Stimulated activated CD4-positive, alpha-beta T cell treated with anti-CD3 and anti-CD28 coated beads, Interleukin-4, amount 100 ng/mL, for 48 hours (primary cell): ENCODE measurements at places on chromosomes 11 and 22.

GRCh38 chr22:46061501-46062231 lies 84.7 kb upstream of the WNT7B start:
- DNase-seq = no peak

- peak; percentile 16 for DNase-seq
These were observed 206.3 kb downstream of the DDX10 start for GRCh38 chr11:108871152-108871551.

DNA sequence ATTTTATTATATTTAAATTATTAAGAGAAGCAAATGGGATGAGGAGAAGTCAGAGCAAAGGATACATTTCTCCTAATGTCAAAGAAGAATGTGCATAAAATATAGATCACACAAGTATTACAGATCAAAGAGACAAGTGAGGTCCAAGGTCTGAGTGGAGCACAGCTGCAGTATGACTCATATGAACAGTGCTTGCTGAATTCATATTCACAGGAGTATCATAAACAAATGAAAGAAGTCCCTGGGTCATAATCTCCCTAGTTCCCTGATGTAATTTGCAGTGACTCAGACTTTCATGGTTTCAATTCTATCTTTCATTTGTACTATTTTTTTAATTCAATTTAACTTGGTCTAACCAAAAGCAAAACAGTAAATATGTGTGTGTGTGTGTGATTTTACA lies 499.0 kb upstream of the CCDC179 start:
- DNase-seq = no peak

DNA sequence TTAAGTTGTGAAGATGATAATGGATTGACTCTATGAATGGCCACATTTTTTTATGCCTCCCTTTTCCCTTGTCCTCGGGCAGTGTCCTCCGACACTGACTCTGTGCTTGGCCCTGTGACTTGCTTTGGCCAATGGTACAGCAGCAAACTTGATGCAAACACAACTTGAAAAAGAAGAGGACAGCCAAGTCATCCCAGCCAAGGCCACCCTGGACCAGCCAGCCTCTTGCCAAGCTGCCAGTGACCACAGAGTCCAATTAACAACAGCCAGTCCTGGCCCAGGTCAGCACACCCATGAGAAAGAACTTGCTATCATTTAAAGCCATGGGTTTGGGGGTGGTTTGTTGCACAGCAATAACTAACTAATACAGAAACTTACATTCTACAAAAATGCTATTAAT lies 63.4 kb upstream of the SLC35C1 start:
- DNase-seq = no peak

DNA sequence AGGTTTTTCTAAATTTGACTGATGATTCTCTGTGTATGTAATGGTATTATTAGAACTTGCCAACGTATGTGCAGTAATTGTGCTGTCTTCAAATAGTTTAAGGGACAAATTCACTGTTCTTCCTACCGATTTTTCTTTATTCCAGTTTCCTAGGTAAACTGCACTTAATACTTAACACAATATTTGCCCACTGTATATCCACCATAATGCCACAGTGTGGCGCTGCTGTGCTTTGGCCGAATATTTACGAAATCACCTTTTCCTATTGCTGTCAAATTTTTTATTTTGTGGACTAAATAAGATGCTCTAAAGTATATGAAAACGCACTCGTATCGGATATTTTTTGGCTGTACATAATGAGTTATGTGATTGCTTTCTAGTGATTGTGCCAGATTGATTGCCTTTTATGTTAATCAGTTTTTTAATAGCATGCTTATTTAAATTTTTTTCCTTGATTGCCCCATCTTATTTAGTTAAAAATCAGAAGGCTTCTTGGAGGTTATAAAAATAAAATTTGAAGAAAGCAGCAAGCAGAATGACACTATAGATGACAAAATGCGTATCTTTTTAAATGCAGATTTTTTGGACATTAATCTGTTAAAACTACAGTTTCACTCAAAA lies 10.5 kb downstream of the AASDHPPT start:
- peak; percentile 22 for DNase-seq

GRCh38 chr11:86698639-86699038 lies 26.2 kb upstream of the ME3 start:
- no peak for DNase-seq

- DNase-seq = no peak
These were observed 6.1 kb upstream of the B3GAT1 start for GRCh38 chr11:134417871-134418840.

GRCh38 chr11:68146010-68146540 lies 24.9 kb upstream of the CHKA start:
- DNase-seq = no peak

DNA sequence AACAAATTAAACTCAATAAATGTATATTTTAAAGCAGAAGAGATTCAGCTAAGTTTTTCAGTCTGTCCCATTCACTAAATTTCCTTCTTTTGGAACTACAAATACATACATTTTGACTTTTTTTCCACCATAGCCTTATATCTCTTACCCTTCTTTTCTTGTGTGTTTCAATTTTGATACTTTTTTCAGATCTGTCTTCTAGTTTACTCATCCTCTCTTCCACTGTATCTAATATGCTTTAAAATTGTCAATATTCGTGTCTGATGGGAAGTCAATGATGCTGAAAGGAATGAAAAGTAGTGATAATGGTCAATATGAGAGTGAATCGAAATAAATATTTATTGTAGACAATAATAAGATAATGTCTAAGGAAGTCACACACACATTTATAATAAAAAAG lies 332.3 kb upstream of the KIRREL3 start:
- no peak for DNase-seq

DNA sequence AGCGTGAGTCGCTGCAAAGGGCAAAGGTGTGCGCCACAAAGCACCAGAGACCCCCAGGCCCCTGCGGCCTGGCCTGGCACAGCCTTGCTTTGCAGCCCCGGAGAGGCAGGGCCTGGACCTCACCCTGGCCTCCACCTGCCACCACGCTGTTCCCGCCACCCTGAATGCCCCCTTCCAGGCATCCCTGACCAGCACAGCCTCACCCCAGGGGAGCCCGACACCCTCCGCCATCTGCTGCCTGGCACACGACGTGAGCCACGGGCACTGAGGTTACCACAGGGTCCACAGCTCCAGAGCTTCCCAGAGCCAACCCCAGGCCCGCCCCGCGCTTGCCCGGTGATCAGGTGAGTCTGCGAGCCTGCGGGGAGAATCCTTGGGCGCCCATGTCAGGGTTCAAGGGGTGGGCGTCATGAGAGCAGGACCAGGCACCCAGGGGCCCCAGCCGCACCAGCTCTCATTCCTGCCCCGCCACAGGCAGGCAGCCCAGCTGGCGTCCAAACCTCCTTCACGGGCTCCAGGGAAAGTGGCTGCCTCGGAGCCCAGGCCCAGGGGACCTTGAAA lies 171.3 kb downstream of the BRD1 start:
- DNase-seq = no peak

DNA sequence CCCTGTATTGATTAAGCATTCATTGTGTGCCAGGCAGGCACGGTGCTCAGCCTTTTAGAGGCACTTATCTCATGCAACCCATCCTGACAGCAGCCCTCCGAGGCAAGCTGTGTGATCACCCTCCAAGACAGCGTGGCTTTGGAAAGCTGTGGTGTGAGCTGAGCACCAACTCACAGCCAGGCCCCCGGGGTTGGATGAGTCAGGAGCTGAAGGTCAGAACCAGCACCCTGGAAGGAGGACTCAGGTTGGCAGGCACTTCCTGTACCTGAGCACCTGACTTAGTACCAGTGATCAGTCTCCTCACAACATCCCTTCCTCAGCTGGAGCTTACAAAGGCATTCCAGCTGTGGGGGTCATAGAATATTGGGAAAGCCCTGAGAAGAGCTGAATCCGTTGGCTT lies 9.0 kb downstream of the PATZ1 start:
- DNase-seq = no peak

GRCh38 chr11:122782222-122782621 lies 56.1 kb upstream of the CRTAM start:
- no peak for DNase-seq

GRCh38 chr11:60343094-60343704 lies 16.1 kb downstream of the MS4A6E start:
- no peak for DNase-seq

DNA sequence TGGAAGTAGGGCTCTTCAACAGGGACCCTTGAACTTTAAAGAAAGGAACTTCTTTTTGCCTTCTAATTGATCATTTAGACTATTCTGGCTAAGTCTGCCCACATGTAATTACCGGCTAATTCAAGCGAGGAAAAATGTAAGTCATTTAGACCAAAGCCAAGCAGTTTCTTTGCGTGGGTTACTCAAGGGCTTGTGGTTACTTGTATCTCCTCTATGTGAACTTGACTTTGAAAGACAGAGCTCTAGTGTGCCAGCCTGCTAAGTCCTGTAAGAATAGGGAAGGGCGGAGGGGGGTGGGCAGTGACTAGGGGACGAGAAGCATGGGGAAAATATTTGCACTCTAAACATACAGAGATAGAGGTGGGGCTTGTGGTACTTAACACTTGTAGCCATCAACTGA lies 145.2 kb upstream of the TEAD1 start:
- no peak for DNase-seq

DNA sequence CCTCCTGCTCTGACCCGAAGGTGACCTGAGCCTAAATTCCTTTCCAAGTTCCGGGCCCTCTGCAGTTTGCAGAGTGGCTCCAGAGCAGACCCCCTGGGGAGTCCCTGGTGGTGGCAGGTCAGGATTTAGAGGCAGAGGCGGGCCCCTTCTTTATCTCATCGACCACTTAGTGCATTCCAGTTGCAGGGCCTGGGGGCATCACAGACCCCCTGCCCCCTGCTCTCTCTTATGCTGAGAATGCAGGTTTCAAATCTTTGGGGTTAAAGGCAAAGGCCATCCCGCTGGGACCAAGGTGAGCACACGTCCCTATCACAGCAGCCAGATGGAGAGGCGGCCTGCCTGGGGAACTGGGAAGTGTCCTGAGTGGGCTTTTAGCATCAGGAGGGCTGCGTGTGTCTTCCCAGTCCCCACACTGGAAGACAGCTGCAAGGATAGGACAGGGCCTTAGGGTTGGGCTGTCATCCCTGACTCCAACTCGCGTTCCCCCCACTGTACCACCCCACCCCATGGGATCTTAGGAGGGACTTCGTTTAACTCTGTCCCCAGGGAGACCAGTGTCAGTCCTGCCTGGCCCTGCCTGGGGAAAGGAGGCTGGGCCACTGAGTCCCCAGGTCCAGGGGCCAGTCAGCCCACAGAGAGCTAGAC lies 11.3 kb downstream of the DERL3 start:
- no peak for DNase-seq

GRCh38 chr11:78429209-78429608 lies 11.6 kb upstream of the GAB2 start:
- no peak for DNase-seq

DNA sequence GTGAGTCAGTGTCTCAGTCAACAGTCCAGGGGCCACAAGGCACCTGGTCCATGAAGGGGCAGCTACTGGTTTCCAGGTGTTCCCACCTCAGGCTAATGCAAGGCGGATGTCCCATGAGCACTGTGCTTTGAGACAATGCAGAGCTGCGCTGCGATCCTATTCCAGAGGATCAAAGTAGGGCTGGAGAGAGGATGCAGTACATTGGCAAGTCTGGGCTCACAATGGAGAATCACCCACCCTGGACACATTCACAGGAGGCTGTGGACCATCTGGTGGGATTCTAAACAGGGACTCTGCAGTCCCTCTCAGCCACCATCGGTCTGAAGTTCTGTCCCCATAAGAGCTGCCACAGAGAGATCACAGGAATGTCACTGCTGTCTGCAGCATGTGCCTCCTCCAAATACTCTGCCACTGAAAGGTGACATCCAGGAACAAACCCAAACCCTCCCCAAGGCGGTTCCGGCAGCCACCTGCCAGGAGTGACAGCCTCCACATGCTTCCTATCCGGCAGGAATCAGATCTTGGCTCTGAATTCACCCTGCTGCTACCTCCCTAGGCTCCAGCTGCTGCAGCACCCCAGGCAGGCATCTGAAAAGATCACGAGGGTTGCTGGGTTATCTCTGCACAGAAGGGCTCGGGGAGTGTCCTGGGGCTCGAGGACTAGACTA lies 45.3 kb upstream of the SERPIND1 start:
- DNase-seq = no peak

- no peak for DNase-seq
These were observed 13.2 kb downstream of the MPZL3 start for GRCh38 chr11:118238929-118239328.

DNA sequence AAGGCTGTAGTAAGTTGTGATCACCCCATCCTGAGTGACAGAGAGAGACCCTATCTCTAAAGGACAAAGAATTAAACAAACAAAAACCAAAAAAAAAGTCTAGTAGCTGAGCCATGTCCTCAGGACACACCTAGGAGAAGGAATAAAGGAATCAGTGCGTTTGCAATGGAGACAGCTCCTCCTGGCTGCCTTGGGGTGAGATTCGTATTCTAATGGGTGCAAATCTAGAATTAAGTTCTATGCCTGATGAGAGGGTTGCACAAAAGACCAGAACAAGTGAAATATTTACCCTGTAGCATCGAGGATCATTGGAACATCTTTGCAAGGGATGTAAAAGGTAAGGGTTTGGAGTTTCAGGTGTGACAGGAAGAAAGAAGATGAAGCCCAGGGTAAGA lies 70.3 kb upstream of the BMAL1 start:
- no peak for DNase-seq

DNA sequence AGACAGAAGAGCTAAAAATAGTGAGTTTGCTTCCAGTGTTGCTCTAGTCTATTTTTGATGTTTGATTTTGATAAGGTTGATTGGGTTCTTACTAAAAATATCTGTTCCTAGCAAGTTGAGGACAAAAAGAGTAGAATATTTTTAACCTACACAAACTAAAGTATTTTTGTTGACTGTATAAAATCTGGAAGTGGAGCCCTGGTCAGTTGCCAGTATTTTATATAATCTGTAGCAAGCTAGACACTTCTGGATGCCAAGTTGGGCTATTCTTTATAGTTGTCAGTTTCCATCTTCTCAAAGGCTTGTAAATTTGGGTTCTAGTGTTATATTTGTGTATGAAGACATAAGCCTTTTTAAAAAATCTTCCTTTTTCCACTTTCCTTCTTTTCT lies 56.7 kb downstream of the HSD17B12 start:
- no peak for DNase-seq

GRCh38 chr22:46754826-46755225 lies 7.6 kb upstream of the TBC1D22A start:
- no peak for DNase-seq

GRCh38 chr11:75767793-75768111 lies 826 bp upstream of the DGAT2 start:
- DNase-seq = no peak
